LHCN-M2 (cell line): ENCODE measurements at places on chromosomes 1 and 21. TPM values are rescaled to one million over a fixed set of nuclear protein-coding genes. Genes with fewer than 3 reads are reported as not detected.

SPRR2F gene
- not detected in 2 replicates for total RNA-seq

GRHL3 gene
- total RNA-seq = not detected in 2 replicates

GCSAML gene
- total RNA-seq = not detected in 2 replicates

RSPO1 gene
- total RNA-seq = not detected in 2 replicates

IGSF3 gene
- total RNA-seq = 0.98 and 1.2 TPM in 2 replicates

UCHL5 gene
- 30.2 and 40.3 TPM in 2 replicates for total RNA-seq

NR1I3 gene
- not detected in 2 replicates for total RNA-seq

NGF gene
- not detected in 2 replicates for total RNA-seq

- no peak for DNase-seq
Measured at GRCh38 chr21:46393451-46393940, 65.2 kb upstream of the DIP2A start.

DNA sequence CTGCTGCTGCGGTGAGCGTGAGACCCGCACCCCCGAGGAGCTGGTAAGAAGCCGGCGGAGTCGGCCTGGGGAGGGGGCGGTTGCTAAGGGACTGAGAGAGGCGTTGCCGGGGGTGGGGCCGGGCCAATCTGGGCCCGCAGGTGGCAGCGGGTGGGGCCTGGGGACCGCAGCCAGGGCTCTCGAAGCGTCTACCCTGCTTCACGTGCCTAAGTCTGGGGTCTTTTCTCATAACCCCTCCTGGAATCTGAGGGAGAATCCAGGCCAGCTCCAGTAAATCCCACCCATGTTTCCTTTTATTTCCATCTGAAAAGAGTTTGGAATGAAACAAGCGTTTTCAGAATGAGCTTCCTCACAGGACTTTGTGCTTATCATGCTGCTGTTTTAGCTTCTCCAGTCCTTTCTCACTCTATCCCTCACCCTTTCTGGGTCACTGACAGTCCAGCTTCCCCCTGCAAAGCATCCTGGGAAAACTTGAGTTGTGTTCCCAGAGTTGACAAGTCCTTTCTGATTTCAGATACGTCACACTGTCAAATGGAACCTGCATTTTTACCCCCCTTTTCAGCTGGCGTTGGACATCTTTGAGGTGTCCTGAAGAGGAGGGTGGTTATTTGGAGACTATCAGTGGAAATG lies 431 bp downstream of the CLCN6 start:
- DNase-seq = peak; percentile 32

GRCh38 chr1:60563777-60564535 lies 490.4 kb upstream of the C1orf87 start:
- no peak for DNase-seq

- peak; percentile 12 for DNase-seq
Measured at GRCh38 chr1:200290010-200290685, 119.7 kb downstream of the ZNF281 start.

DNA sequence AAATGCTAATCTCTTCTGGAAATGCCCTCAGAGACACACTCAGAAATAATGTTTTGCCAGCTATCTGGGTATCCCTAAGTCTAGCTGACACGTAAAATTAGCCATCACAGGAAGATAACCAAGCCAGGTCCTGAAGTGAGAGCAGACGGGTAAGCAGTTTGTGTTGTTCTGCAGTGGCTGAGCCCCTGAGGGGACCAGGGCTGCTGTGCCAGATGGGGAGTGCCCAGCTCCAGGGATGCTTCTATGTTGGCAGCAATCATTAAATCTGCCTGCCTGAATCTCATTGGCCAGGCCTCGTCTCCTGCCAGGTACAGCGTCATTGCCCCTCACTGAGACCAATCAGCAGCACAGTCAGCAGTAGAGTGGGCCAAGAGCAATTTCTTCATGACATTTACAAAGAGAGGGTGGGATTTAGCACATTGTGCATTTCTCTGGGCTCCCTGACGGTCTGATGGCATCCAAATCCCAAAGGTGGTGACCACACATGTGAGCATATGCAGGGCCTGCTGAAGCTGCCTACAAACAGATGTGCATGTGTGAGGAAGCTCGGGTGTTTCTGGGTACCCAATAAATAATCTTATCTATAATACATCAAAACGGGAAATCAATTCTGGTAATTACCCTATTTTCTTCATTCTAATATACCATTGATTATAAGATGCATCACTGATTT lies 58.7 kb upstream of the LRRN2 start:
- no peak for DNase-seq

DNA sequence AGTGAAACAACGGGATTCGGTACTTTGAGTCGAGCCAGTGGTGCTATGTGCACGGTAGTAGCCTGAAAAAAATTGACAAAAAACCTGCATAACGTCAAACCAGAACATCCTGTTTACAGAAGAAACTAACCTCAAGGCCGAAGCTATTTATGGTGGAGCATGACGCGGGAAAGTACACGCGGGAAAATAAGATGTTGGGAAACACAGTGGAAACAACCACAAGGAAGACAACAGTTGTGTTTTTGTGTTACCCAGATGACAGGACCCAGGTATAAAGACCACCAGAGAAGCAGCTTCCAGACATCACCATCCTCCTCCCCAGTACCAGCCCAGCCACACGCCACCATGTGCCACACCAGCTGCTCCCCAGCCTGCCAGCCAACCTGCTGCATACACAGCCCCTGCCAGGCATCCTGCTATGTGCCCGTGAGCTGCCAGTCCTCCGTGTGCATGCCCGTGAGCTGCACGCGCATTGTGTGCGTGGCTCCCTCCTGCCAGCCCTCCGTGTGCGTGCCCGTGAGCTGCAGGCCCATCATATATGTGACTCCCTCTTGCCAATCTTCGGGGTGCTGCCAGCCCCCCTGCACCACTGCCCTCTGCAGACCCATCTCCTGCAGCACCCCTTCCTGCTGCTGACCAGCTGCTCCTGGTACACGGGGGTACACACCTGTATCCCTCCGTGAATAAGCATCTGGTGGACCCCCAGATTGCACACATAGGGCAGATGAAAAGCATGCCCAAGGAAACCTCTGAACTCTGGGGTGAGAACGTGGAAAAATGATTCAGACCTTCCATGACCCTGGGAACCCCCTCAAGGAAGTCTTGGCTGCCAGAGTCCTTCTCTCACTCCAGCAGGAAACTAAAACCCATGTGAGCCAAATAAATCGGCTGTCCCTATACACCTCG lies at the start of gene KRTAP12-3:
Gene KRTAP12-3, plus strand, starts transcription at position 298 of the 906 bp plus-strand sequence. Its CDS starts 48 bp downstream, at position 346.
- DNase-seq = no peak

- DNase-seq = peak; percentile 3
Measured at GRCh38 chr1:109149874-109150601, 36.1 kb downstream of the ELAPOR1 start.

DNA sequence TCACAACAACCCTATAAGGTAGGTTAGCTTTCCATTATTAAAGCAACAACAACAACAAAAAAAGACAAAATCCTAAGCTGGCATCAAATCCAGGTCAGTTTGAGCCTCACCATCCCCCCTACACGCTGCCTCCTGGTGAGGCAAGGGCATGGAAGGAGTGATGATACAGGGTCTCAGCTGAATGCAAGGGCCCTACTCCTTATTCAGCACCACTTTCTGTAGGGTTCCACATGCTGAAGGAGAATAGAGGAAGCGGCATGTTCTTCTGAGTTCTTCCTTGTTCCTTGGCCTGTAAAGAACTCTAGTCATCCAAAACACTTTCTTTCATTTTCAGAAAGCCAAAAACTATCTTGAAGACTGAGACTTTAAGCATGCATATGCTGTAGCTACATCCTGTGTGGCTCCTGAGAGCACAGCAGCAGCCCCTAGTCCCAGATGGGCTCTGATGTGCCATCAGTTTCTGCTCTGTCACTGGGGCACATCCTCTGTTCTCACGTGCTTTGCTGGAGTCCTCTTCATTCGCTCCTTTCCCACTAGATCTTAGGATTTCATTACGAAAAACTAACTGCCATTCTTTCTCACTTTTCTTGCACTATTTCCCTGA lies 6.2 kb downstream of the ILDR2 start:
- DNase-seq = no peak

GRCh38 chr1:203291201-203292096 lies 13.9 kb upstream of the BTG2 start:
- no peak for DNase-seq

GRCh38 chr1:43422995-43423671 lies 30.6 kb downstream of the HYI start:
- no peak for DNase-seq

GRCh38 chr1:42266253-42267135 lies 68.5 kb downstream of the FOXJ3 start:
- DNase-seq = peak; percentile 14

- no peak for DNase-seq
Measured at GRCh38 chr21:40964691-40965090, 117.7 kb upstream of the DSCAM start.

GRCh38 chr1:151510020-151510405 lies 1.2 kb upstream of the CGN start:
- DNase-seq = no peak

- peak; percentile 87 for DNase-seq
Measured at GRCh38 chr1:51642739-51643142, 25.8 kb downstream of the OSBPL9 start.

DNA sequence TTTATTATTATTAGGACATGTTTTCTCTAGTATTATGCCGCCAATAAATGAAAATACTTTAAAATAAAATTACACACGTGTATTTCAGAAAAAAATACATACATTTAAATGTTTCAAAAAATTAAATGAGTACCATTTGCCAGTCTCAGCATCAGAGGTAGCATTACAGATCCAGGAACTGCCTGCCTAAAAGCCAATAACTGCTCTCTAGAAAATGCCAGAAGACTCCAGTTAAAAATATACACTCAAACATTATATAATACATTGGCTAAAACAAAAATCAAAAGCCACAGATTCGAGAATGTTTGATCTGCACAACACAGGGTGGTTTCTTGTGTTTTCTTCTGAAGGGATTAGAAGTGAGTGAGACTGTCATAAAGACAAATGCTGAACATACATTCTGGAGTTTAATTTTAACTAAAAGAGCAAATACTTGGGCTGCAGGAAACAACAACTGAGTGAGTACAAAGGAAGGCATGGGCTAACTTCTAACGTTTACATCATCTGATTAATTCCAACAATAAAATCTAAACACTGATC lies 105.5 kb downstream of the RERE start:
- no peak for DNase-seq

DNA sequence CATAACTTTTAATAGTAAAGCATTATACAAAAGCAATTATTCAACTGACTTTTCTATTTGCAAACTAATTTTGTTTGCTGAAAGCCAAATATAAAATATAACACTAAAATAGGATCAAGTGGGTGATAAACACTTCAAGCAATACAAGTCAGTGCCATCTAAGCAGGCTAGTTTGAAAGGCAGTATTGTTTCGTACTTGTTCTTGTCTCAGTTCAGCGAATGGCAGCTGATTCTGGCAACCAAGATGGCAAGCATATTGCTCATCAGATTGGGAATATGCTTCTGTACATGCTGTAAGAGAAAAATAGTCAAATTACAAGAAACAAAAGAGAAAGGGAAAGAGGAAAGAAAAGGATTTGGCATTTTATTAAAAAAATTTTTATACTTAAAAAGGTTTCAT lies 7.5 kb downstream of the TMEM59 start:
- no peak for DNase-seq

DNA sequence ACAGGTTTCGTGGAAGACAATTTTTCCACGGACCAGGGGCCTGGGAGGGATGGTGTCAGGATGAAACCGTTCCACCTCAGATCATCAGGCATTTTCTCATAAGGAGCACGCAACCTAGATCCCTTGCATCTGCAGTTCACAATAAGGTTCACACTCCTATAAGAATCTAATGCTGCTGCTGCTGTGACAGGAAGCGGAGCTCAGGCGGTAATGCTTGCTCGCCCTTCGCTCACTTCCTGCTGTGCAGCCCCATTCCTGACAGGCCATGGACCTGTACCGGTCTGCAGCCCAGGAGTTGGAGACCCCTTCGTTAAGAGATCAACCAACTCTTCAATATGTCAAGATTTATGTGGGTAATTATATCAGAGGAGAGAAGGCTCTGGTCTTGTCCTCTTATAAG lies 3.3 kb upstream of the DHX9 start:
- DNase-seq = no peak

- no peak for DNase-seq
Measured at GRCh38 chr1:11880911-11881748, 22.4 kb upstream of the NPPB start.

DNA sequence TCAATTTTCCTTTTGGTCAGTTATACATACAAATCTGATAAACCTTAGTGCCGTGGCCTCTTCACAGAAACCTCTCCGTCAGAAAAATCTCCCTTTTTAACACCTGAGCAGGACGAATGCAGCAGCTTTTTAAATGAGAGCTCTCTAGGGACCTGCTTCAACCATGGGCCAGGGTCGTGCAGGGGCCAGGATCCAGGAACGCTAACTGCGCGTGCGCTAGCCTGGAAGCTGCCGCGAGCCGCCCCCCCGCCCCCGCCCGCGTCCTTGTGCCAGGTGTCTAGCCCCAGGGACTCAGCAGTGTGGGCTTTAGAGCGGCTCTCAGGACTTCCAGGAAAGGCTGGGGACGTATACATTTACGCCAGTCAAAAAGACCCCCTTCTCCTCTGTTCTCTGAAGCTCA lies 136.8 kb upstream of the FMN2 start:
- DNase-seq = no peak

DNA sequence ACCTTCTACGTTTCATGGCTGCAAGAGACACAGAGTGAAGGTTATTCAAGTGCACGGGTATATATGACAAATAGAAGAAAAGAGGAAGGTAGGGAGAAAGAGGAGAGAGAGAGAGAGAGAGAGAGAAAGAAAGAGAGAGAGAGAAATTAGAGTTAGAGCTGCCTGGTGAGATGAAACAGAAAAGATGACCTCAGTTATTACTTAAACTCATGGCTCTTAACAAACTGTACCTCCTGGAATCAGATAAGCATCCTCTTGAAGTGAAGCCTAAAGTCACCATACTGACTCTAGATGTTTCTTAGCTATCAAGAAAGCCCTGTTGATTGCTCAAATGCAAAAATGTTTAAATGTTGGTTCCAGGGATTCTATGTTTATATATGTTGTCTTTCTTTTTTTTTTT lies 597.7 kb upstream of the ZP4 start:
- DNase-seq = no peak

DNA sequence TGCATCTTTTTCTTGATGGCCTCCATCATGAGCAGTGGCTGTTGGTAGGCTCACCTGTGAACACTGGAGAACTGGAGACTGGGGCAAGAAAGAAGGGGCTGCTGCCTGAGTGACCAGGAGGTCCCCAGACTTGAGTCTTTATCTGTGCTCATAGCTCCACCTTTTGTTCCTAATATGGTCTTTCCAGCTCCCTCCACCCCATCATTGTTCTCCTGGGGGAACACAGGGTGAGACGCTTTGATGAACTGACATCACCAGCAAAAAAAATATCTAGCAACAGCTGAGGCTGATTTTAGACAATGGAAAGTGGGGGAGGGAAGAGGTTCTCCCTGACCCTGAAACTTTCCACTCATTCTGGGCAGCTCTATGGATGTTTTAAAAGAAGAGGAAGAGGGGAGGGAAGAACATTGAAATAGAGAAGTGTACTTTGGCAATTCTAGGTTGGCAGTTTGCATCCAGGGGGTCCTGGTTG lies at the start of gene TPM3:
Gene TPM3, minus strand, starts transcription at position 111 of the 472 bp plus-strand sequence. Its CDS starts 82 bp downstream, at position 29.
- DNase-seq = peak; percentile 84
